ENCODE measurements at places on chromosomes 7 and 10.

DNA sequence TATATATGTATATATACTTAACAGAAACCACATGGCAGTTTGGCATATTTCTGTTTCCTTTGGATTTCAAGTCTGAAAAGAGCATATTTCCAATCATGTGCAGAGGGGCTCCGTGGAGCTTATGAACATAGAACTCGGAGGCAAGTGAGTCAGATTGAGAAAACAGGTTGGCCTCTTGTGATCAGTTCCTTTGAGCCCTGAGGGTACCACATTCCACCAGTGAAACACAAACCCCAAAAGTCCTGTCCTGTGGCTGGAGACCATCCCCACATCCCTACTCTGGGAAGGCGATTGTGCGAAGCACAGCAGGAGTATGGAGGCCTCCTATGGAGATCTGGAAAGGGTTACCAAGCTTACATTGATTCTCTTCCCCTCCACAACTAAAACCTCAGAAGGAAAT, 196.7 kb upstream of the TMEM72 start:
- no peak for DNase-seq

DNA sequence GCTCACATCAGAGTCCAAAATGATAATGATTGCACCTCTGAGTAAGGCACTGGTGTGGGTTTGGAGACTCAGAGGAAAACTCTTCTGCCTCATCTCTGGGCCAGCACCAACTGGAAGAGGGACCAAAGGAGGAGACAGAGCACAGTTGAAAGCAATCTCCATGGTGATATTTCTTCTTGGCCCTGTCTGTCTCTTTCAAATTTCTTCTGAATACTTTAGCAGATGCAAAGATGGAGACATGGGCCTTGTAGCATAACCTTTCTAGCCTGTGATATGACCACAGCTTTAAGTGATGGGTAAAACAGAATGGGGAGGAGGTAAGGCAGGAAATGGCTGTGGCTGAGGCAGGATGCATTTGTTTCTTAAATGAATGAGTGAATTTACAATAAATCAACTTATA, 12.2 kb upstream of the GIMAP7 start:
- DNase-seq: no peak

- no peak for DNase-seq
Observed at GRCh38 chr7:6419310-6419773, 28.4 kb downstream of the DAGLB start.

DNA sequence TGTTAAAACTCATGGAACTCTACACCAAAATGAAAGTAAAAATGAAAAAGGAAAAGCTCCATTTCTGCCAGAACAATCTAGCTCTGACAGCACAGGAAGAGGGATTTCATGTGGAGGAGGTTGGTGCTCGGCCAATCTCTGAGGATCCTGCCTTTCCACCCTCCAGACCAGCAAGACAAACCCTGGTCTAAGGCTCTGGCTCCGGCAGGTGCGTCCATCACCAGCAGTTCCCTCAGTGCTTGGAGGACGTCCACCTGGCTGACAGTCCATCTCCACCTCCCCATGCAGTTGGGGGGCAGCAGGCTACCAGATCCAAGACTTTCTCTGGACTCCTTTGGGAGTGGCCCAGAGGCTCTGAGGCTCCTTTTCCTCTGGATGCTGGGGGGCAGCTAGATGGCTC, 25.0 kb upstream of the LOXL4 start:
- DNase-seq: no peak

GRCh38 chr7:8175929-8176369, 86.0 kb downstream of the ICA1 start:
- no peak for DNase-seq

GRCh38 chr7:155665957-155666287, 21.5 kb downstream of the RBM33 start:
- DNase-seq: no peak

- DNase-seq: no peak
Observed at GRCh38 chr10:130459011-130459410, 322.8 kb downstream of the GLRX3 start.

DNA sequence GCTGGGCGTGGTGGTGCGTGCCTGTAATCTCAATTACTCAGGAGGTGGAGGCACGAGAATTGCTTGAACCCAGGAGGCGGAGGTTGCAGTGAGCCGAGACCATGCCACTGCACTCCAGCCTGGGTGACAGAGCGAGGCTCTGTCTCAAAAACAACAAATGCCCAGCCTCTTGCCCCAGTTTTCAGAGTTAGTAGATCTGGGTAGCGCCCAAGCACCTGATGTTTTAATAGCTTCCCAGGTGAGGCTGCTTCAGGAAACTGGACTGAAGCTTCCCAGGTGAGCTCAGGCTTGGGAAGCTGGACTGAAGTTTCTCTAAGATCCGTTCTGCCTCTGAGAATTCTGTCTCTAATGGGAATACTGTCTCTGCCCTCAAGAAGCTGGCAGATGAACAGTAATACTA, 12.2 kb downstream of the RPS24 start:
- no peak for DNase-seq

GRCh38 chr7:156094350-156095146, 282.3 kb upstream of the SHH start:
- no peak for DNase-seq

DNA sequence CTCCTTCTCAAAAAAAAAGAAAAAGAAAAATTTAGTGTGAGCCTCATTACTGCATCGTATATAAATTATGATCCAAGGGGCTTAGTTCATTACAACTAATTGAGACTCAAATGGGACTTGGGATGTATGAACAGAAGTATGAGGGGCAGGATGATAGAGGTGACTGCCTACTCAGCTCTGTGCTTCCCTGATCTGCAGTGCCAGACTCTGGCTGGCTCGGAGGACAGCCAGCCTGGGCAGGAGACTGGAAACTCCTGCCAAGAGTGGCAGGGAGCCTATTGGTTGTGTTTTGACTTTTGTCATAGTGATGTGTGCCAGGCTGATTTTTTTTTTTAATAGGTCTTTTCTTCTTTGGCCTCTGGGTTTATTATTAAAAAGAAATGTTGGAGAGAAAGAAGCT, 73.8 kb upstream of the GTF2IRD1 start:
- no peak for DNase-seq

DNA sequence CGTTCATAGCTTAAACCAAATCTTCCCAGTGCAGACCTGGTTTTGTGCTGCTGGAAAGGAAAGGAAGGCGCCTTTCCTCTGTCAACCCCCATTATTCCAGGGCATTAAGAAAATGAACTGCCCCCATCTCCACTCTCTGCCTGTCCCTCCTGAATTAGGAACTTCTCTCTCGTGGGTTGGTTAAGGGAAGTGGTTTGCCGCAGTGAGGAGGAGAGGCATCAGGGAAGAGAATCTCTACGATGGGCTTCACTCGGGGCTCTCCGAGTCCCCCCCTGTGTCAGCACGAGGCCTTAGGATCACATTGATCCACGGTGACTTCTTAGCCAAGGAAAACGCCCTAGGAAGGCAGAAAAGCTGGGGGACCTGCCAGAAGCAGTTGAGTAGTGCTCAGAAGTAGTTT, 53.9 kb upstream of the LYZL2 start:
- no peak for DNase-seq

GRCh38 chr10:108735380-108735779, 1187.9 kb downstream of the XPNPEP1 start:
- no peak for DNase-seq

DNA sequence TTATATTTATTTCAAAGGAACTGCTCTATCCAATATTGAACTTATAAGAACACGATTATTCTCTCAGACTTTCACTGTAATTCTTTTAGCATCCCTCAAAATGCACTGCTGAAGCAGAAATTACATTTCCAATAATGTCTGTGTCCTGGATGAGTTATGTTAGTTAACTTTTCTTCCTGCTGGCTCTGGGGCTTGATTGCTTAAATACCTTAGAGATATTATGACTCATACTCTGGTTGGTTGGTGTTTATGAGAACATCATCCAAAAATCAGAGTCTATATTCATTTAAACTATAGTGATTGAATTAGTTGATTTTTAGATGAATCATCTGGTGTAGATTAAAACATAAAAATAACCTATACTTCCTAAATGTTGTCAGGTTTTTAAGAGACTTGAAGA, 246.3 kb upstream of the VWC2 start:
- no peak for DNase-seq

DNA sequence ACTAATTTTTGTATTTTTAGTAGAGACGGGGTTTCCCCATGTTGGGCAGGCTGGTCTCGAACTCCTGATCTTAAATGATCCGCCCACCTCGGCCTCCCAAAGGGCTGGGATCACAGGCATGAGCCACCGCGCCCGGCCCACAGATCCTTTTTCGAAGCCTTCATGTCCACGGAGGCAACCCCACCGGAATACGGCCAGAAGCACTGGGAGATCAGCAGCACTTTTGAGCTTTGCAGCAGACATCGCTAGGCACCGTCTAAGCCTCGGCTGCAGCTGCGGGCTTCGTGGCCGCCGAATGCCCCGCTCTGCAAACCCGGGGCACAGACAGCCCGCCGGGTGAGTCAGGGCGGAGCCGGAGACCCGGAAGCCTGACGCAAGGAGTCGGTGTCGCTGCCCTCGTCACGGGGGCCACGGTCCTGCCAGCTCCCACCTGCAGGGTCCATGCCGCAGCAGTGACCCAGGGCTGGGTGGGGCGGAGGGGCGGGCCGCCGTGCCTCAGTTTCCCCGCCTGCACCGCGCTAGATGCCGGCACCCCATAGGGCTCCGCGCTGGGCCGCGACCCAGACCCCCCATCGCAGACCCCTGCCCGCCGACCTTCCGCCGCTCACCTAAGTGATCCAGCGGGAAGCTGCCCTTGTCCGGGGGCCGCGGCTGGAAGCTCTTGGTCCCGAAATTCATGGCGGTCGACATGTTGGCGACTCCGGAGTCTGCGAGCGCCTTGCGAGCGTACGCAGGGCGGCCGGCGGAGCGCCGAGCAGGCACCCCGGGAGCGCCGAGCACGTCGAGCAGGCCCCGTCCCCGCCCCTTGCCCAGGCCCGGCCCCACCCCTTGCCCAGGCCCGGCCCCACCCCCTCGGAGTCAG, at the start of gene COX19:
COX19 (minus strand) TSS at position 730 of the 862 bp plus-strand sequence; CDS start at position 690, 40 bp downstream.
- DNase-seq: peak; percentile 96

- DNase-seq: no peak
Observed at GRCh38 chr7:41576166-41576565, 126.7 kb downstream of the INHBA start.

- DNase-seq: peak; percentile 71
Observed at GRCh38 chr7:99312316-99313203, 13.1 kb upstream of the ARPC1A start.

GRCh38 chr7:121744319-121744718, 128.6 kb upstream of the PTPRZ1 start:
- DNase-seq: no peak

DNA sequence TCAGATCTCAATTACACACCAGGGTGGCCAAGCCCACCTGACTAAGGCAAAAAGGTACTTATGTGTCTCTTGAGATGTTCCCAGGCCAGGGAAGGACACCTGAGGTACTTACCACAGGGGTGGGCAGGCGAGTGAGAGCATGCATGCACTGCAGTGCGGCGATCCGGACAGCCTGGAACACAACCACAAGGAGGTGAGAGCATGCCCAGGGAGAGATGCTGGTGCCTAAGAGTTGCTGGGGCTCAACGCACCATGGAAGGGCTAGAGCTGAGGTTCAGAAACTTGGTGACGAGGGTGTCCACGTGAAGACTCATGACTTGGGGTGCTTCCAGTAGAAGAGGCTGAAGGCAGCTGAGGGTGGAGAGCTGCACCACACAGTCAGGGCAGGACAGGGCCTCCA, 13.1 kb downstream of the ZDHHC16 start:
- DNase-seq: no peak

GRCh38 chr10:52853704-52854103, 81.1 kb upstream of the MBL2 start:
- DNase-seq: no peak

DNA sequence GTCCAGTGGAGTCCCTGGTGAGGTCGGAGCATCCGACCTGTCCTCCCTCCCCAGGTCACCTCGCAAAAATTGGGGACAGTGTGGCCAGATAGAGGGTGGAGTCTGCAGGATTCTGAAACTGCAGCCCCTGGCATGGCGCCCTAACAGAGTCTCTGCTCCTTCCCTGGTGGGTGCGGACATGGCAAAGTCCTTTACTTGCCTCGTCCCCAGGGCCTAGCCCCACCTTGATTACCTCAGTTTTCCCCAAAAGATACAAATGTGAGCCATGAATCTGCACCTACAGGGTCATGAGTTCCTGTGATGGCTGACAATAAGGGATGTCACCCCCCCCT, 47.7 kb downstream of the NPVF start:
- DNase-seq: no peak

- DNase-seq: no peak
Observed at GRCh38 chr7:2255145-2256139, 13.4 kb downstream of the NUDT1 start.

GRCh38 chr7:124261710-124262109, 228.8 kb upstream of the TMEM229A start:
- no peak for DNase-seq

DNA sequence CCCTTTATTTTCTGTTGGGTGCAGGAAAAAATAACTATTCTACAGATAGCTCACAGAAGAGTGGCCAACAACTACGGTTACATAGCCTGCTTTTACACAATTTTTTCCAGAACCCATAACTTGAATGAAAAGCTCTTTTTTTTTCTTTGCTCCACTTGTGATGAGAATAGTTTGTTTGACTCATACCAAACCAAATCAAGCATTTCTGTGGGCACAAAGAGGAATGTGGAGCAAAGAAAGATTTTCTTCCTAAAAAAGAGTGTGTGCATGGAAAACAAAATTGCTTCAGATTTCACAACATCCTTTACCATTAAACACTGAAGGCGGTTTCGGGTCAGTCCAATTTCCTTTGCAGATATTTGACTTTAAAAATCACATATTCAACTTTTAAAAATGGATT, 54.8 kb upstream of the RAB11FIP2 start:
- no peak for DNase-seq

DNA sequence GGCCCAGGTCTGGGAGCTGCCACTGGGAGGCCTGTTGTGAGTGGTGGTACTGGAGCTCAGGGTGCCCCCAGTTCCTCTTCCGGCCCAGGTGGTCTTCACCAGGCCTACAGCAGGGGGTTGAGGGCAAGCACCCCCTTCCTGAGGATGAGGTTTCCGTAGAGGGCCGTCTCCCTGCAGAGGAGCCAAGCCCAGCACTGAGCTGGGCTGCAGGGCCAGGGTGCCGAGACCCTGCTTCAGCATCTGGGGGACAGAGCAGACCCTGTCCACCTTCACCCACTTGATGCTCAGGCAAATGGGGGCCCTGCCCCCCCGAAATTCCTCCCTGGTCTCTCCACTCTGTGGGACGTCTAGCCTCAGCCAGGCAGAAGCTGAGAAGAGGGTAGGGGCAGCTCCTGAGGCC, 2.6 kb downstream of the FUOM start:
- no peak for DNase-seq

DNA sequence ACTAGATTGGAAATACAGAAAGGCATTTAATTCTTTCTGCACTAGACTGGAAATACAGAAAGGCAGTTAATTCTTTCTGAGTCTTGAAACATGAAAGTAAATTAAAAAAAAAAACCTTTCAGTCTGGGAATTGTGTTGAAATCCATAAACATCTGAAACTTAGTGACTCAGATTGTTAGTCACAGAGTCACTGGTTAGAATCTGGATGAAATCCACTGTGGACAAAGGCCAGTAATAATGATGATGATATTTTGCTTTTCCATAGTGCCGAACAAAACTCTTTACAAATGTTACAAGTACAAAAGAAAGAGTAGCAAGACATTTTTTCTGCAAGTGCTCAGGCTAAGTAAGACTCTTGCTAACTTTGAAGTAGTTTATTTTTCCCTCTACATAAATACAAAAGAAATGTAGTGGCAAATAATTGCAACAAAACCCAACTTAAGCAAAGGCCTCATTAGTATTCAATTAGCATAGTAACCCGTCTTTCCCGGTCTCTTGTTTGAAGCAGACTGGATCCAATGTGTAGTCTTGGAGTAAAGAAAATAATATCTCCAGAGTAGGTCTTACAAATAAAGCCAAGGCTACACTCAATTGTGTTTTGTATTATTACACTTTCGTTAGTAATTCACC, 5.8 kb upstream of the PRTFDC1 start:
- no peak for DNase-seq

GRCh38 chr7:155925682-155926081, 113.4 kb upstream of the SHH start:
- no peak for DNase-seq
